ENCODE measurements at places on chromosomes 7 and 10.

DNA sequence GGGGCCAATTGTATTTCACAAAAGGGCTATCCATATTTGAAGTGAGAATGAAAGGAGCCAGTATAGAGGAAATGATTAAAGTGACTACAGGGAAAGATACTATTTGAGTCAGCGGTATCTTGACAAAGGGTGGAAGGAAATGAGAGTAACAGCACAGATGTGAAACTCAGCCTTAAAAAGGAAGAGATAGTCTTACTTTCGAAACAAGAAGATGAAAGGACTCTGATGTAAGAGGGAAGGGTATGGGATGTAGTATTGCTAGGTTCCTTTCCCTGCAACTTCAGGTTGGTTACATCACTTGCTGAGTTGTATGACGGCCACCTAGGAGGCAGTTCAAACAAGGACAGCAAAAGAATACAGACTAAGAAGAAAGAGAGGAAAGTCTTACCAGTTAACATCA is 13.7 kb downstream of the CISD1 start:
- no peak for DNase-seq

GRCh38 chr10:123019941-123020703 is 11.3 kb downstream of the ACADSB start:
- DNase-seq = no peak

DNA sequence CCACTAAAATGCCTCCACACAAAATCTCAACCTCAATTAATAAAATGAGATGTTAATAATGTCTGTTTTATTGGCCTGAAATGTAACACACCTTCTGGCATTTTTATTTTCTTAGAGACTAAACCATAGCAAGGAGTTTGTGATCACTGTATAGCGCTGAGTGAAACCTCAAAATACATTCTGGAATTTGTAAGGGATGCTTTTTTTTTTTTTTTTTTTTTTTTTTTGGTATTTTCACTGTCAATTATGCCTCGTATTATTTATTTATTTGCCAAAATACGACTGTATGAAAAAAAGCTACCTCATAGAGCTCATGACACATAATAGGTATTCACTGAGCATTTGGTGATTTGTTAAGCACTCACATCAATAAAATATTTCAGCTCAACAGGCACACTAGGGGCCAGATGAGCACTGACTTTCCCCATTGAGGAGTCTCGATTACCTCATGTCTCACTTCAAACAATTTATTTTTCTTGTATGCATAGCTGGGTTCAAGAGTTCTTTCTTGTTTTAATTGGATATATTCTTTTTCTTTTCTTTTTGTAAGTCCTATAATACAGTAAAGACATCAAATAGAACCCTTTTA is 36.5 kb downstream of the SEMA3C start:
- DNase-seq = no peak

DNA sequence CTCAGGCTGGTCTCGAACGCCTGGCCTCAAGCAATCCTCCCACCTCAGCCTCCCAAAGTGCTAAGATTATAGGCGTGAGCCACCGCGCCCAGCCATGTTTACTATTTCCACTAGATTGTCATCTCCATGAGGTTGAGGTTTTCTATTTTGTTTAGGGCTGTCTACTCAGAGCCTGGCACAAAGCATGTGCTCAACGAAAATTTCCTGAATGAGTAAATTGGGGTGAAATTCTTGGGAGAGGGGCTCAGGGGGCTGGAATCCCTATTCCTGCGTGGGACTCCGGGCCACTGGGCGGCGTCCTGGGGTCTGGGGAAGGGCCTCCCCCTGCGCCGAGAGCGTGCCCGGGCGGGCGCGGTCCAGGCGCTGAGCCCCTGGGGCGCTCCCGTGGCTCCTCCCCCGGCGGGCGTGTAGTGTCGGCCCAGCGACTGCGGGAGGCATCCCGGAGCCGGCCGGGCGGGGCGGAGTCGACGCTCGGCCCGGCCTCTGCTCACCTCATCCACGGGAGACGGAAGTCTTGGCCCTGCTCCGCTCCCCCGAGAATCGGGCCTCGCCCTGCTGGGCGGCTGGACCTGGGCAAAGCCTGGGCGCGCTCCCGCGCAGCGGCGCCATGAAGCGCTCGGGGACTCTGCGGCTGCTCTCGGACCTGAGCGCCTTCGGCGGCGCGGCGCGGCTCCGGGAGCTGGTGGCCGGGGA is at the start of gene HPS6:
Gene HPS6, plus strand, starts transcription at position 482 of the 693 bp plus-strand sequence. Its CDS starts 126 bp downstream, at position 608.
- DNase-seq = peak; percentile 88

- no peak for DNase-seq
These were observed 3.5 kb downstream of the MKRN1 start for GRCh38 chr7:140475747-140476333.

- DNase-seq = no peak
These were observed 227.6 kb upstream of the NPSR1 start for GRCh38 chr7:34430456-34430855.
